ENCODE measurements at places on chromosomes 5 and 9.

GRCh38 chr5:7867260-7867659 is 1.6 kb downstream of the FASTKD3 start:
- DNase-seq, result no peak

GRCh38 chr9:120436983-120437475 is 142.9 kb downstream of the CDK5RAP2 start:
- DNase-seq, result no peak

DNA sequence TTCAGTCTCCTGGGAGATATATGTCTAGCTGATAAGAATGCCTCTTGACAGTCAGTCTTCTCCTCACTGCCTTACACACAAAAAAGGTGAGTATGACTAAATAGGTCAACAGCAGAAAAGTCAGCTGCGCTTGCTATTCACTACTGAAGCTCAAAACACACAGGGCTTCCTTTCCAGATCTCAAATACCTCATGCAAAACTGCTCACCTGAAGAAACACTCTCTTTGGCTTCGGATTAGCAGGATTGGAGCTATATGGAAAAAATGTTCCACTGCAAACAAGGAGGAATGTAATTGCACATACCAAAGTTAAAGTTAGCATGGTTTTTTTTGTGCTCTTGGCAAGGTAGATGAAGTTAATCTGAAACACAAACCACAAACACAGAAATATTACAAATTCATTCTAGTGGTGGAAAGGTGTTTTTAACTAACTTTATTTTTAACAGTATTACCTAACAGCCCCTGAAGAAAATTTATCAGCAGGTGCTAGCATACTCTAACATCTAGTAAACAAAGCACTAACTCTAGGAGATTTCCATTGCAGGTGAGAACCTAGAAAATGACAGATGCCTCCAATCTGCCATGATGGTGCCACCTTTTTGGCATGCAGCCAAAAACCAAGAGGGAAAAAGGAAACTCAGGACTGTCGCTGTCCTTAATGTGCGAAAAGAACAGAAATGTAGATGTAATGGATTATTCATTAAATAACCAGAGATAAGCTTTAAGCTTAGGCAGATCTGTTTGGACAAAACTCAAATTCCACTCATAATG is 31.8 kb downstream of the ERMP1 start:
- no peak for DNase-seq

- DNase-seq, result no peak
Observed at GRCh38 chr5:136840601-136841000, 475.3 kb upstream of the TRPC7 start.

DNA sequence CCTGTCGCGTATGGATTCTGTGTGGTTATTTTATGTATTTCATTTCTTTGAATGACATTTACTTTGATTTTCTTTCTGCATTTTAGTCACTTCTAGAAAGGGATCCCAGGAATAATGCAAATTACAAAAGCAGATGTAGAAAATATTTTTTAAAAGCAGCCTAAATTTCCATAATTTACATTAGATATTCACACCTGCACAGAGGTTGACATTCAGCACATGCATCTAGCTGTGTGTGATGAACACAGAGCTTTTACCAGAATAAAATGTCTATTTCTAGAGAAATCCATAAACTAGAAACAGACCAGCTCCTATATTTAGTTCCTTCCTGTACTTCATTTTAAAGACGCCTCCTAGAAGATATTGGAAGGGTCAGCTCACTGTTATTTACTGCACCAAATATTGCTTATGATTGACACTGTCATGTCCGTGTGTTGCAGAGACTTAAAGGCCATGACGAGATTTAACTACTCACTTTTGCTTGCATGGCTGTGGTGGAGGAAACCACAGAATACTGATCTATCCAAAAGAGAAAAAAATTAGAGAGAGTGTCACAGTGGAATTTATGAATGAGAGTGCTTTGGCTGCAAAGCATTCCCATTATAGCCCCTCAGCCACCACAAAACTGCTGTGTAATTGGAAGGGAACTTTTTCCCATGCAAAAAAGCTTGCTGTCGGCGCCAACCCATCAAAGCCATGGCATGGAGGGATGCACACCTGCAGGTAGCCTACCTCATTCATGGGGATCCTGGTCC is 58.1 kb downstream of the EBF1 start:
- DNase-seq, result no peak

DNA sequence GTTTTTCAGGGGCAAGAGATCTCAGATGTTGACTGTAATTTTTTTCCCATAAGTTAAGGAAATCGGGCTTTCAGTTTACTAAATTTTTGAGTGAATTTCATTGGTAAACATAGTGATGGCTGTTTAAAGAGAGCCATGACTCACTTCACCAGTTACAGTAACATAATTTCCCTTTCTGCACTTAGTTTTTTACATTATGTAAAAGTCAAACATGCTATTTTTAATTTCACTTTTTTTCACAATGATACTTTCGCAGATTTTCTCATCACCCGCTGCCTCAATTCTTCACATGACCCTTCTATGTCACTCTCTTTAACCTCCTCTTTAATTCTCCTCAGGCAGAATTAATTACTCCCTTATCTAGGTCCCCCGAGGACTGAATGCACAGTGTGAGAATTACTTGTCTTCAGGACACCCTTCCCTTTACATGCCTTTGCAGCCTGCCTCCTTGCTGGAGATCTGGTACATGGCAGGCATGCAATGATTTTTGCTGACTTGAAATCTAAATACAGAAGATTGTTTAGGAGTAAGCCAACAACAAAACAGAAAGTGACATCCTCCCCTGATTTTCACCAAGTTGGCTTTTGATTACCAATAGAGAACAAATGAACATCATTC is 217.5 kb upstream of the S1PR3 start:
- DNase-seq, result no peak

Data from iPS DF 6.9 (cell line).